MCF 10A (cell line): ENCODE measurements at places on chromosomes 16 and 17. TPM values are rescaled to one million over a fixed set of nuclear protein-coding genes. Genes with fewer than 3 reads are reported as not detected.

GRCh38 chr16:11679250-11679649 lies 11.0 kb downstream of the SNN start:
- no peaks in the 10 kb centered on the region for H3K27me3 ChIP-seq
- H3K4me1 ChIP-seq: peaks cover 45% of the 10 kb centered on the region
- no peak overlapping the region for H3K27ac ChIP-seq

GRCh38 chr16:75502916-75503605 lies 7.8 kb upstream of the CHST6 start:
- H3K36me3 ChIP-seq: no peaks in the 10 kb centered on the region
- peak; percentile 83 for DNase-seq
- H3K27me3 ChIP-seq: no peaks in the 10 kb centered on the region
- H3K4me1 ChIP-seq: peaks cover 34% of the 10 kb centered on the region
- H3K4me3 ChIP-seq: no peak overlapping the region

- H3K36me3 ChIP-seq: no peaks in the 10 kb centered on the region
- no peak overlapping the region for H3K4me3 ChIP-seq
- no peak for DNase-seq
- H3K27me3 ChIP-seq: no peaks in the 10 kb centered on the region
- H3K27ac ChIP-seq: no peak overlapping the region
- peaks cover 5% of the 10 kb centered on the region for H3K4me1 ChIP-seq
Measured at GRCh38 chr16:88886845-88887521, 20.5 kb upstream of the PABPN1L start.

- DNase-seq: no peak
- H3K27ac ChIP-seq: no peak overlapping the region
- H3K27me3 ChIP-seq: no peaks in the 10 kb centered on the region
- H3K36me3 ChIP-seq: no peaks in the 10 kb centered on the region
- H3K4me1 ChIP-seq: no peaks in the 10 kb centered on the region
Measured at GRCh38 chr16:47983999-47984580, 171.7 kb downstream of the ABCC12 start.

GRCh38 chr17:20121359-20122253 lies 112.4 kb downstream of the SPECC1 start:
- DNase-seq: peak; percentile 77
- no peaks in the 10 kb centered on the region for H3K27me3 ChIP-seq
- peaks cover 10% of the 10 kb centered on the region for H3K4me1 ChIP-seq
- H3K36me3 ChIP-seq: no peaks in the 10 kb centered on the region

GRCh38 chr16:23310217-23310616 lies 8.1 kb downstream of the SCNN1B start:
- H3K4me1 ChIP-seq: peaks cover 10% of the 10 kb centered on the region
- DNase-seq: no peak
- no peak overlapping the region for H3K4me3 ChIP-seq
- no peaks in the 10 kb centered on the region for H3K27me3 ChIP-seq

ADGRG1 gene
- 10.1 and 10.2 TPM in 2 replicates for total RNA-seq
